Panc1 (cell line): ENCODE measurements at places on chromosomes 5 and 9. TPM values are rescaled to one million over a fixed set of nuclear protein-coding genes. Genes with fewer than 3 reads are reported as not detected.

DNA sequence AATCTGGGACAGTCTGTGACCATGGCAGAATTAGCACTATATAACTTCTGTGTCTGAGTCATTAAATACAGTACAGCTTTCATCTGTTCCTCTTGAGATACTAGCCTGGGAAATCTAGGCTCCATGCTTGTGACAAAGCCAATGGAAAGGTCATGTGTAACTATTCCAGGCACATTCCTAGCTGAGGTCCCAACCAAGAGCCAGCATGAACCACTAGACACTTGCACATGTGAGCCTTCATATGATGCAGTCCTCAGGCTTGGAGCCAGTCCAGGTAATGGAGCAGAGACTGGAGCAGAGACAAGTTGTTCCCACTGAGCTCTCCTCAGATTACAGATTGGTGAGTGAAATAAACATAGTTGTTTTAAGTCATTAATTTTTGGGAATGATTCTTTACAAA, 412.4 kb upstream of the ZNF462 start:
- DNase-seq: no peak

DNA sequence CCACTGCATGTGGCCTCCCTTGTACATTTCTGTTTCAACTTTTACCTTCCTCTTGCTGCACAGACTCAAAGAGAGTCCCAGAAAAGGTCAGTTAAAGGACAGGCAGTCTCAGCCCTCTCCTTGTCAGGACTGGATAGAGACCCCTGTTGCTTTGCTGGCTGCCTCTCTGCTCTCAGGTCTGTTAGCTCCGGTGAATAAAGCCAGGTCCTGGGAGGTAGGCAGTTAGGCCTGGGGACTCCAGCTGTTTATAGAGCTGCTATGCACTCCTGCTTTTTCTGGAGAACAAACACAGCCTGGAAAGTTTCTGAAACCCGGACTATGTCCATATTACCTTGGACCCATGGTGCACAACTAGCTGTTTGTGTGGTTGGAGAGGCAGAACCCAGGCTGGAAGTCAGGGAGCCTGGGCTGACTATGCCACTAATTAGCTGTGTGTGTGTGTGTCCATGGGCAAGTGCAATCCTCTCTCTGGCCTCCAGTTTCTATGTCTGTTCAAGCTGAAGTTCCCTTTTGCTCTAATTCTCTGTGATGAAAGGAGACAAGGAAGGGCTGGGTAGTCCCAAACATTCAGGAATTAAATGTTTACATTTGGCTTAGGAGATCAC, 42.9 kb downstream of the GLRA1 start:
- no peak for DNase-seq

The CTXN3 gene
- not detected for total RNA-seq

- peak; percentile 61 for DNase-seq
Observed at GRCh38 chr9:36873247-36873875, 160.7 kb downstream of the PAX5 start.

GRCh38 chr5:38660194-38660668, 103.8 kb upstream of the LIFR start:
- peak; percentile 38 for DNase-seq

GRCh38 chr9:82356871-82357270, 368.3 kb downstream of the SPATA31D1 start:
- no peak for DNase-seq
